NCI-H510A treated with DMSO at 0.1 percent for 48 hours (cell line): ENCODE measurements at places on chromosomes 11 and 22.

- no peak for DNase-seq
These were observed 158.8 kb downstream of the COMMD9 start for GRCh38 chr11:36130401-36130800.

DNA sequence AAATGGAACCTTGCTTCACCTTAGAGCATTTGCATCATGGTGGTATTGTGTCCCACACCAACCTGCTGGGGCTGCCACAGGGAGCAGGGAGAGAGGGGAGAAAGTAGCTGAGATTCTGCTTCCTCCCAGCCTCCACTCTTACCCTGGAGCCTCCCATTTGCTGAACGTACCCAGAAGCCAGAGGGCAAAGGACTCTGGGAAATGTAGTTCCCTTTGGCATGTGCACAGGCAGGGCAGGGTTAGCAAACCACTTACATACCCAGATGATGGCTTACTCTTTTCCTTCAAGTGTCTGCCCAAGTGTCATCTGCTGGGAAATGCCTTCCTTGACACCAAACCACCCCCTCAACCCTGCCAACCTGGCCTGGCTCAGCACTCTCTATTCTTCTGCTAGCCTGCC is 16.9 kb downstream of the SMIM38 start:
- DNase-seq = no peak

- peak; percentile 80 for DNase-seq
These were observed 524.5 kb downstream of the NTM start for GRCh38 chr11:131894615-131895544.

- DNase-seq = no peak
These were observed 6.0 kb upstream of the SLC35F2 start for GRCh38 chr11:107864591-107864990.

DNA sequence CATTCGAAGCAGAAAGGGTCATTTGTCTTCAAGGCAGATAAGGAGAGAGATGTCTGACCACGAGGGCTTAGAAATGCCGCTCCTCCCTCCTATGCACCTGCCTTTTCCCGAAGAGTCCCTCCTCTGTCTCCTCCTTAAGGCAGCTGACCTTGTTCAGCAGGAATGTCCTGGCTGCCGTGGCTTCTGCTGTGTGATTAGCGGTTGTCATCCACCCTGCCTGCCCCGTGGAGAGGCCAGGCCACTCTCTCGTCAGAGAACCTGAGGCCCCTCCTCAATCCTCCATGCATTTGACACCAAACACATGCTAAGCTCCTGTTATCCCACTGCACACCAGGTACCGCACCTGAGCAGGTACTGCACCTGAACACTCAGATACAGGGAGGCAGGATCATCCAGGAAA is 834.6 kb downstream of the TBC1D22A start:
- no peak for DNase-seq

- DNase-seq = no peak
These were observed 64.5 kb downstream of the MCM5 start for GRCh38 chr22:35464399-35464798.

GRCh38 chr11:77215106-77215505 is 86.4 kb downstream of the GDPD4 start:
- DNase-seq = no peak

- DNase-seq = no peak
These were observed 9.4 kb upstream of the PMM1 start for GRCh38 chr22:41598891-41599635.

DNA sequence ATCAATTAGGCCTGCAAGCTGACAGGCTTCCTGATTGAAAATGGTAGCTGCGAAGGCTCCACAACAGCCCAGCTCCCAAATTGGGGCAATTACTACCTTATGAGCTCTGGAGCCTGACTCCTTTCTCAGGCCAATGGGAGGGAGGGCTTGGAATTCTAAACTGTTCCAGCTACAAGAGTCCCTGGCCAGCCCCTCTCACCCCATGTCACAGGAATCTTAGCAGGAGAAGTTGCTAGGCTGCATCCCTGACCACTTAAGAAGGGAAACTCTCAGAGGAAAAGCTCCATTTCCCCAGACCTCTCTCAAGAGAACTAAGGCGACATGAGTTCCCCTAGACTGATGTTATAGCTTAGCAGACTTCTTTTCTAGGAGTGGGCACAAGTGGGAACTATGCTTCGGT is 4.9 kb downstream of the LRP4 start:
- DNase-seq = no peak

GRCh38 chr11:97683733-97684132 is 1293.9 kb downstream of the JRKL start:
- DNase-seq = no peak

DNA sequence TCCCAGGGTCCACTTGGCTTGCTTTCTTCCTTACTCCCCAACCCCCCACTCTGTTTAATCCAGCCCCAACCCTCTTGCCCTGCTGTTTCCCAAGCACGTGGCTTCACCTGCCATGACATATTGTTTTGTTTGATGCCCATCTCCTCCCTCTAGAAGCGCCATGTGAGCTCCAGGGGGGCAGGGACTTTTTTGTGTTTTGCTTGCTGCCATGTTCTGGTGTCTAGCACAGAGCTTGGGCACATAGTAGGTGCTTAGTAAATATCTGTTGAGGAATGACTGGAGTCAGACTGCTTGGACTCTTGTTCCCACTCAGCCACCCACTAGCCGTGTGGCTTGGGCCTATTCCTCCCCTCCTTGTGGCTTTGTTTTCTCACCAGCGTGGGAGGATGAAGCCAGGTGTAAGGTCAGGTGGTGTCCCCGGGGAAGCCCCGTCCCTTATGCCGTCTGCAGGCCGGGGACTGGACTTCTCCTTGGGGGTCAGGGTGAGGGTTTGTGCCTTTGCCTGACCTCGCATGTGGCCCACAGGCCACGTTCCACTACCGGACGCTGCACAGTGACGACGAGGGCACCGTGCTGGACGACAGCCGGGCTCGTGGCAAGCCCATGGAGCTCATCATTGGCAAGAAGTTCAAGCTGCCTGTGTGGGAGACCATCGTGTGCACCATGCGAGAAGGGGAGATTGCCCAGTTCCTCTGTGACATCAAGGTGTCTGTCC is 3.8 kb downstream of the AIP start:
- no peak for DNase-seq

- peak; percentile 81 for DNase-seq
These were observed at the start of gene TMEM121B for GRCh38 chr22:17121233-17122195. TMEM121B (minus strand) TSS chr22:17121360; CDS start chr22:17121127, 233 bp downstream.

GRCh38 chr11:28303477-28304191 is 195.4 kb downstream of the METTL15 start:
- no peak for DNase-seq

- peak; percentile 92 for DNase-seq
These were observed at the start of gene OVOL1 for GRCh38 chr11:65786786-65787636. OVOL1 (plus strand) TSS chr11:65787063; CDS start chr11:65787374, 311 bp downstream.

GRCh38 chr22:33851240-33851639 is 69.0 kb downstream of the LARGE1 start:
- no peak for DNase-seq

DNA sequence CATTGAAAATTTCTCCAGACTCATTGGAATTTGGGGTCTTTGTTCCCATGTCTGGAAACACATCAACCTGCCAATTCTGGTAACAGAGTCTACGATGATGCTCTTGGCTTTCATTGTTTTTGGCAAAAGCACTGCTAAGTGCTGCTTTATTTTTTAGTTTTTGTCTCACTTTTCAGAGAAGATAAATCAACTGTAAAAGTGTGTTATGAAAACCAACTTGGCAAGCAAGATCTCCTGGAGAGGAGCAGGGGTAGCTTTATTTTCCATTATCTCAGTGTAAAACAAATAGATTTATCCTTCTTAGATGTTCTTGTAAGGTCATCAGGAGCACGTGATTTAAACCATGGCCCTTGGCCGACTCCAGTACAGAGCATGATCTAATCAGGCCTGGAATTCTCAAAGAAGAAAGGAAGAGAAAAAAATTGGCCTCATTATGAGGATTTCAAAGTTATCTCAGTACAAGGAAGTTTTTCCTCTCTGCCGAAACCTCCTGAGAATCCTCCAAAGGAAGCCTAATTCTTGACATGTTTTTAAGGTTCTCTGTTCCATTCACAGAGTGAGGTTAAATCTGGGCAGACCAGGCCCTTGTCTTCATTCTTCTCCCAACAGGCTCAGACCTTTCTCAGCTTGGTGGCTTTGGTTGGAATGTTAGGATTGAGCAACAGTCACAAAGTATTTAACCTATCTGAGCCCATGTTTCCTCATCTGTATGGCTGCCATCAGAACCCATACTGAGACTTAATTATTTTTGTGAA is 16.4 kb upstream of the PAMR1 start:
- no peak for DNase-seq

DNA sequence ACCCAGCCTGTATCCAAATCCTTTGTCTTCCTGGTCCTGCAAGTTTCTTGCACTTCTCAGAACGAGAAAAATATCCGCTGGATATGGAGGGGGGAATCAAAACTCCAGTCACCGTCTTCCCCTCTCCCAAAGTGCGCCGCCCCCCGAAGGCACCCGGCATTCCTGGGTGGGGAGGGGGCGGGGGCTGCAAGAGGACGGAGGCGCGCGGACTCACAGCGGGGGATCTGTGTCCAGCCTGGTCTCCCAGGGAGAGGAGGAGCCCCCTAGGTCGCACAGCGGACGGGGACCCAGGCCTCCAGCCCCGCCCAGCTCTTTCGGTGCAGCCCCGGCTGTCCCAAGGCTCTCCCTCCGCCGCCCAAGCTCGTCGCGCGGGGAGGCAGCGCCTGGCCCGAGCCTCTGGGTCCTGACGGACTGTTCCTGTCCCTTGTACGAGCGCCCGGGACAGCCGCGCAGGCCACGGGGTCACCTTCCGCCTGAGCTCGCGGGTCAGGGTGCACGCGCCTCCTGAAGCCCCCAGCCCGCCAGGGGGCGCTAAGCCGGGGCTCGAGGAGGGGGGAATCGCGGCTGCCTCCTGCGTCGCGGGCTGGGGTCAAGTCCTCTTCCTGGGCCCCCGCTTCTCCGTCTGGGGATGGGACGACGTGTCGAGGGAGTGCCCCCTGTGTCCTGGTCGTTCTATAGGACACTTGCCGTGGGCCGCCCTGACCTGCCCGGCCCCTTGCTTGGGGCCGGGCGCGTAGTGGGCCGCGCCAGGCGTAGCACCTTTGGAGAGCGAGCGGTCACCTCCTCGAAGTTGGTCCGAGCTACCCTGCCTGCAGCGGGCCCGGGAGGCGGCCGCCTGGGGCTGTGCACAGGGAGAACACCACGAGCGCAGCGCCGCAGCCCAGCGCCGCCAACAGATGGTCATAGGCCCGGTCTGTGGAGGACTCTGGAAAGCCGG is 2.4 kb upstream of the WNT11 start:
- DNase-seq = peak; percentile 55

GRCh38 chr11:47162426-47162825 is 14.3 kb downstream of the ARFGAP2 start:
- no peak for DNase-seq

GRCh38 chr11:76776472-76776871 is 6.7 kb upstream of the TSKU start:
- DNase-seq = no peak

DNA sequence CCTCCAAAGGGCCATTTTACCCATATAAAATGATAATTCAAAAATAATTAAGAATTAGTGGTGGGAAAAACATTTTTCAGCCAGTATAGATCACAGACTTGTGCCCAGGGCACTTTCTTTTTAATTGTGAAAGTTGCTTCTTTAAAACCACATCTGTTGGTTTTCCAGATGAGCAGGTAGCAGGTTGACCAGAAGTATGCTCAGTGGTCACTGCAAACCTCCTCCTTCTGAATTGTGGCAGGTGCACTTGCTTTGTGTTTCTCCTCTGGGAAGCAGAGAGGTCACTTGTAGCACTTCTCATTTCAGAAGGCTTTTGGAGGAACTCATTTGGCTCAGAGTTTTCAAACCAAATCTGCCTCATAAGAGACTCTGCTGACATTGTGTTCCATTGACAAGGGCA is 24.6 kb upstream of the CWF19L2 start:
- DNase-seq = no peak

GRCh38 chr11:77175021-77175842 is 47.2 kb downstream of the MYO7A start:
- DNase-seq = no peak

- no peak for DNase-seq
These were observed 653 bp downstream of the GRK3 start for GRCh38 chr22:25564979-25565677.

DNA sequence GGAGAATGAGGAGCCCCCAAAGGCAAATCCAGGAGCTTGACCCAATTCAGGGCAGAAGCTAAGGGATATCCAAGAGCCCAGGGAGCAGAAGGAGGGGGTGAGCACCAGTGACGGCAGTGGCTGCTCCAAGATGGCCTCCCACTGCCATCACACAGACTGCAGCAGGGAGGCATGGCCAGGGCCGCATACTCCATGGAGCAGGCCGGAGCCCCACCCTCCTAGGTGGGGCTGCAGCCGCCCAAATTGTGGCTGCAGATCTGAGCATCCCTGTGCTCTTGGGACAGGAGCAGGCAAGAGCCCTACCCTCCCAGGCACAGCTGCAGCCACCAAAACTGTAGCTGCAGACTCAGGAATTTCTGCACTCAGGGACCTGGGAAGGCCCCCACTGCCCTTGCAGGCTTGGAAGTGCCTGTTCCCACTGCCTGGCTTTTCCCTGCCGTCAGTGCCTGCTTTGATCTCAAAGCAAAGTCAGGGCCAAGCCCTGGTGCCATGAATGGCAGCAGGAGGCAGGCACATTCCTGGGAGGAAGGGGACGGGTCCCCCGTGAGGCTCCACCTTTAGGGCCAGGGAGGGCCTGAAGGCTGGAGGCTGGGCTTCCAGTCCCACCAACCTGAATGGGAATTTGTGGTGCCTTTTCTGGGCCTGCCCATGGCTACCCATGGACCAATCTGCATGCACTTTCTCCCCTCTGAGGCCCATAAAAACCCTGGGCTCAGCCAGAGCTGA is 10.3 kb upstream of the WNT7B start:
- no peak for DNase-seq

DNA sequence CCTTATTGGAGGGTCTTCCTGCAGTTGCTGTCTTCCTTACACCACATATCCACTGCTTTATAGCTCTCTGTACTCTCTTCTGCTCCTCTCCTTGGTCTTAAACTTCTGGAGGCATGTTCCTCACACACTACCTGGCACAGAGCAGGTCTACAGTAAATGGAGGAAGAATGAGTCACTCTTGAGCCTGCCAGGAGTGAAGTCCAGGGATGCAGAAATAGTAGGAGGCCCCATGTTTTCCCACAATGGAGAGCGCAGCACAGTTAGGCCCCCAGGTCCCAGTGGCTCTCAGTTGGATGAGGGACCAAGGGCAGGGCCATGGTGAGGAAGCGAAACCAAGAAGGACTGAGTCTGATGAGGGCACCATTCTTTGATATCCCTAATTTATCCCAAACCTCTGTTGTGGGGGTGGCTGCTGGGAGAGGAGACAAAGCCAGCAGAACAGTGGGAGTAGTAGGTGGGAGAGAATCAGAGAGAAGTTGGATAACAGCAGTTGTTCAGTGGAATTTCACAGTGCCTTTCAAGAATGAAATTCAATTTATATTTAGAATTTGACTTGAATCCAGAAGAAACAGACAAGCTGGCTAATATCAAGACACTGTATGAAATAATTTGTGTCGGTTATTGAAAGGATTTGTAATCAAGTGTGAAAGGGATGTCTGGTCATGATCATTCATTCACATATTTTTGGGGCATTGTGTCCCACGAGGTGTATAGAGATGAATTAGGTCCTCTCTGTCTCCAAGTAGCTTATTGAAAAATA is 187.8 kb downstream of the HIPK3 start:
- no peak for DNase-seq

GRCh38 chr11:105211806-105212554 is 72.4 kb upstream of the CARD18 start:
- no peak for DNase-seq

GRCh38 chr11:43360361-43361032 is 1.8 kb downstream of the TTC17 start:
- DNase-seq = no peak

GRCh38 chr11:100970283-100971164 is 159.1 kb downstream of the PGR start:
- no peak for DNase-seq

GRCh38 chr11:9509041-9509440 is 48.2 kb downstream of the ZNF143 start:
- DNase-seq = no peak

GRCh38 chr11:57397394-57397990 is 7.0 kb upstream of the PRG2 start:
- DNase-seq = no peak
